Aorta (tissue), 5 donors: ENCODE measurements at places on chromosomes 1 and 21.

DNA sequence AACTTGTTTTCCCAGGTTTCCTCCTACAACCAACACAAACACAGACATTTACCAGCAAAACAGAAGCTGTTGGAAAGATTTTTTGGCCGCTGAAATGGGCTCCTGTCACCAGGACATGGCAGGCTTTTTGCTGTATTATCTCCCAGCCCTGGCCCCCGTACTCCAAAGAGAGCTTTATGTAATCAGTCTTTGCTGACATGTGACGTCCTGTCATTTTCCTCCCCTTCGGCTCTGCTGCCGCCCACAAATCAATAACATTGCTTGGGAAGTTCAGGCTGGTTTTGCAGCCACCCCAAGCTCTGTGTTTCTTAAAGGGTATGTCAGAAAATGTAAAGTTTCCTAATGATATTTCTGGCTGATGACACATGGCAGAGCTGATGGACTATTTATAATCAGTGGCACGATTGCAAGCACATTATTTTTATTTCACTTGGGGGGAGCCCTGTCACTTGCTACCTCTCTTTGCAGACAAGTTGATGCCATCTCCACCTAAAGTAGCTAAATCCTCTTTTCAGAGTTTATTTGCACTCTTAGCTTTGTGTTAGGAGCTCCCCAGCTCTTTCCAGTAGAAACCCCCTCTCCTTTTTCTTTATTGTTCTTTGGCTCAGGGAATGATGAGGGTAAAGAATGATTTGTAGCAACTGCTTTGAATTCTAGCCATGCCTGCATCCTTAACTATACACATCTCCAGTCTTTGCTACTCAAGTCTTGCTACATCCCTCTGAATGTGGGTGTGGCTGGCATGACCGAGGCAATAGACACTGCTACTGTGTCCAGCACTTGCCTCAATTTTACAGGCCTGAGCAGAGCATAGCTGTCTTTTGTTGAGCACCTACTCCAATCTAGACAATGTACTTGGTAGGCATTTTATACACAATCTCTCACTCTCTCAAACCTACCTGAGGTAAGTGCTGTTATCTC is 67.3 kb downstream of the ELAVL4 start:
- DNase-seq = no peak

DNA sequence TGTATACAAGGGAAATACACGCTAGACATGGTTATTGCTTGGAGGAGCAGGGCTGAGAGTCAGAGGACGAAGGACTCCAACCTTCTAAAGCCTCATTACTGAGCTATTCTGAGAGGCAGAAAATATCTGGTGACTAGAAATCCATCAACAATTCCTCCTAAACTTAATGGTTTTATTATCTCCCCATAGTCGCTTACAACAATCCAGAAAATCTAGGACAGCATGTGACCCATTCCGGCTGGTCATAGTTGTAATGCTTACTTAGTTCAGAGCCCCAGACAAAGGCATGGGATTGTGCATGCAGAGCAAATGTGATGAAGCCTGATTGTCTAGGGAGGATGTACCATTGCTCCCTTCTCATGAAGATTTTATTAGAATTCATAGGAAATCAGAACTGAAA is 114.5 kb upstream of the PLXNA2 start:
- no peak for DNase-seq

GRCh38 chr1:190579552-190580193 is 102.0 kb upstream of the BRINP3 start:
- DNase-seq = no peak

DNA sequence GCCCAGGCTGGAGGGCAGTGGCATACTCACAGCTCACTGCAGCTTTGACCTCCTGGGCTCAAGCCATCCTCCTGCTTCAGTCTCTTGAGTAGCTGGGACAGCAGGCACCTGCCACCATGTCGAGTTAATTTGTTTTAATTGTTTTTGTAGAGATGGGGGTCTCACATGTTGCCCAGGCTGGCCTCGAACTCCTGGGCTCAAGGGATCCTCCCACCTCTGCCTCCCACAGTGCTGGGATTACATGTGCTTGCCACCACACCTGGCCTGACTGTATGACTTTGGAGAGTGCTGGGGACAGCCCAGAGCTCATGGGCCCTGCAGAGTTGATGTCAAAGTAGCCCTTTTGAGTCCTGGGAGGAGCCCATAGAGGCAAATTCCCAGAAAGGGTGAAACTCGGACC is 1.8 kb downstream of the OBSCN start:
- no peak for DNase-seq

DNA sequence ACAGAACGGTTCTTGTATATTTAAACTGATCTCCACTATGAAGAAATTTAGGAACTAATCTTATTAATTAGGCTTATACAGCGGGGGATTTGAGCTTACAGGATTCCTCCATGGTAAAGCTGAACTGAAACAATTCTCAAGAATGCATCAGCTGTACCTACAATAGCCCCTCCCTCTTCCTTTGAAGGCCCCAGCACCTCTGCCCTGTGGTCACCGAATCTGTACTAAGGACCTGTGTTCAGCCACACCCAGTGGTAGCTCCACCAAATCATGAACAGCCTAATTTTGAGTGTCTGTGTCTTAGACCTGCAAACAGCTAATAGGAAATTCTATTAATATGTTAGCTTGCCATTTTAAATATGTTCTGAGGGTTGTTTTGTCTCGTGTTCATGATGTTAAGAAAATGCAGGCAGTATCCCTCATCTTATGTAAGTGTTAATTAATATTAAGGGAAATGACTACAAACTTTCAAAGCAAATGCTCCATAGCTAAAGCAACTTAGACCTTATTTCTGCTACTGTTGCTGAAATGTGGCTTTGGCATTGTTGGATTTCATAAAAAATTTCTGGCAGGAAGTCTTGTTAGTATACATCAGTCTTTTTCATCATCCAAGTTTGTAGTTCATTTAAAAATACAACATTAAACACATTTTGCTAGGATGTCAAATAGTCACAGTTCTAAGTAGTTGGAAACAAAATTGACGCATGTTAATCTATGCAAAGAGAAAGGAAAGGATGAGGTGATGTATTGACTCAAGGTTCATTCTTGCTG is 147.2 kb downstream of the NR5A2 start:
- no peak for DNase-seq

GRCh38 chr1:41876576-41877445 is 41.9 kb downstream of the HIVEP3 start:
- DNase-seq = no peak

DNA sequence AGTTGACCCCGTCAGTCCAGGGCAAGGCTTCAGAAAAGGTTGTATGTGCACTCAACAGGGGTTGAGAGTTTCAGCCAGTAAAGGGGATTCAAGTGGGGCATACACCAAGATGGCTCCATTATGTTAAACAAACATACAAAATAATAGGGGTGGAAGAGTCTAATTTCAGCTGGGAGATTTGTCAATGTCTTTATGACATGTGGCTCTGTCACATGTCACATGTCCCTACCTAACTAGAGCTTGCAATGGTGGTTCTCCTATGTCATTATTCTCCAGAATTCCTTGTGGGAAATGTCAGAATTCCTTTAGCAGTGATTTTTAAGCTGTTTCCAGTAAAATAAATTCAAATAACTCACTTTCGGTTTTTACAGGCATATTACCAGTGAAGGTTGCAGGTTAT is 392.0 kb upstream of the ADGRL4 start:
- no peak for DNase-seq

DNA sequence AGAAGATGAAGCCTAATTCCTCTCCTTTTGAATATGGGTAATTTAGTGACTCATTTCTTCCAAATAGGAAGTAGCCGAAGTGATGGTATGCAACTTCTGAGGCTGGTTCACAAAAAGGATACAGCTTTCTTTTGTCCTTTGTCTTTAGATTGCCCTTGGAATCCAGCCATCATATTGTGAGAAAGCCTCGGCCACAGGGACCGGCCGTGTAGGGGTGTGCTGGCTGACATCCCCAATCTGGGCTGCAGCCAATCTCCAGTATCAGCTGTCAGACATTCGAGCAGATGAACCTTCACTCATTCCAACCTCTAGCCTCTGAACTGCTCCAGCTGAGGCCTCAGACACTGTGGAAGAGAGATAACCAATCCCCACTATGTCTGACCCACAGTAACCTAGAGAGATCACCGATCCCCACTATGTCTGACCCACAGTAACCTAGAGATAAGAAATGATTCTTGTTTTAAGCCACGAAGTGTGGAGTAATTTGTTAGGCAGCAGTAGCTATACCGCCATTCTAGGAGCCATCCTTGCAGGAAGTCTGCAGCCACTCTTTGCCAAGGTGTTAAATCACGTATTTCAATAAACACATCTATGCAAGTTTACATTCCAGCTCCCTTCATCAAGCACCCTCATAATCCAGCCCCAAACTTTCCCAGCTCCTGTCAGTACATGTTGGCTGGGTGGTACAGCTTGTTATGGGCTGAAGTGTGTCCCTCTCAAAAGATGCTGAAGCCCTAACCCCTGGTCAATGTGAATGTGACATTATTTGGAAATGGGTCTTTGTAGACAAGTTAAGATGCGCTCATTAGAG is 2.9 kb upstream of the DIP2A start:
- no peak for DNase-seq
